ENCODE measurements at places on chromosomes 6 and 20.

GRCh38 chr20:10449270-10449669 lies 14.2 kb downstream of the SLX4IP start:
- no peak for DNase-seq

- DNase-seq: no peak
These were observed 37.8 kb downstream of the CENPW start for GRCh38 chr6:126377594-126378153.

- peak; percentile 72 for DNase-seq
These were observed 131.9 kb upstream of the STMND1 start for GRCh38 chr6:16969699-16970655.

- DNase-seq: no peak
These were observed 69.2 kb upstream of the ESR1 start for GRCh38 chr6:151738267-151738666.

GRCh38 chr6:25413207-25413905 lies 134.2 kb downstream of the CARMIL1 start:
- no peak for DNase-seq

GRCh38 chr20:57056651-57057050 lies 209.8 kb downstream of the BMP7 start:
- DNase-seq: no peak

DNA sequence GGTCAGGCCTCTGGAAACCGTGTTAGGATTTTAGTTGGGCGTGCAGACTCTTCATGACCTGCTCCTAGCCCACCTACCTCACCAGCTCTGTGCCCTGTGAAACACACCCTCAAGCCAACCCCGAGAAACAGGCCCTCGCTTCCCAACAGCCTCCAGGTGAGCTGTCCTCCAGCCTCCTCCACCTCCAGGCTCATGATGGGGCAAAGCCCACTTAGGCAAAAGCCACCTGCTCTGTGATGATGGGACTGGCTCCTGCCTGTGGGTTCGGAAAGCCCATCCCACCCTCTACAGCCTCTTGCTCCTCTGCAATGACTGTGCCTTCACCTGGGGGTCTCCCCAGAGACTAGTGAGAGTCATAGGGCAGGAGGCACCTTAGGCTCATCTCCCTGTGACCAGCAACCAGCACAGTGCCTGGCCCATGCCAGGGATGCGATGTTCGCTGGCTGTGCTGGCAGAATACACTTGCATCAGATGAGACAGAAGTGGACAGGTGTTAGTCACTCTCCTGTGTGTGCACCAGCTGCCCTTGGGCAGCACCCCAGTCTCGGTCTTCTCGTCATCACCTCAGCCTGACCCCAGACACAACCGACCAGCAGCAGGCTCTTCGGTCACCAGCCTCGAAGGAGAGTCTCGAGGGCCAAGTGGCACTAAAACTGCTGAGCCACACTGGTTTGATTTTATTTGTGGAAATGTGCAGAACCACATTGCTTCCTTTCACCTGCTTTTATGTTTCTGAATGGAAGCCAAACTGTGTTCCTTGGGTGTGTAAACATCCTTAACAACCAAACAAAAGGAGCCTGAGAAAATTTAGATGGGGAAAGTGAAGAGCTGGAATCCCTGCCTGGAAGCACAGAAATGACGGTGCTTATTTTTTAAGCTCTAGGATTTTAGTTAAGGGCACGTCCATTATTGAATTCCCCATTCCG lies 10.7 kb downstream of the PXDC1 start:
- DNase-seq: no peak
